ENCODE measurements at places on chromosomes 4 and X.

DNA sequence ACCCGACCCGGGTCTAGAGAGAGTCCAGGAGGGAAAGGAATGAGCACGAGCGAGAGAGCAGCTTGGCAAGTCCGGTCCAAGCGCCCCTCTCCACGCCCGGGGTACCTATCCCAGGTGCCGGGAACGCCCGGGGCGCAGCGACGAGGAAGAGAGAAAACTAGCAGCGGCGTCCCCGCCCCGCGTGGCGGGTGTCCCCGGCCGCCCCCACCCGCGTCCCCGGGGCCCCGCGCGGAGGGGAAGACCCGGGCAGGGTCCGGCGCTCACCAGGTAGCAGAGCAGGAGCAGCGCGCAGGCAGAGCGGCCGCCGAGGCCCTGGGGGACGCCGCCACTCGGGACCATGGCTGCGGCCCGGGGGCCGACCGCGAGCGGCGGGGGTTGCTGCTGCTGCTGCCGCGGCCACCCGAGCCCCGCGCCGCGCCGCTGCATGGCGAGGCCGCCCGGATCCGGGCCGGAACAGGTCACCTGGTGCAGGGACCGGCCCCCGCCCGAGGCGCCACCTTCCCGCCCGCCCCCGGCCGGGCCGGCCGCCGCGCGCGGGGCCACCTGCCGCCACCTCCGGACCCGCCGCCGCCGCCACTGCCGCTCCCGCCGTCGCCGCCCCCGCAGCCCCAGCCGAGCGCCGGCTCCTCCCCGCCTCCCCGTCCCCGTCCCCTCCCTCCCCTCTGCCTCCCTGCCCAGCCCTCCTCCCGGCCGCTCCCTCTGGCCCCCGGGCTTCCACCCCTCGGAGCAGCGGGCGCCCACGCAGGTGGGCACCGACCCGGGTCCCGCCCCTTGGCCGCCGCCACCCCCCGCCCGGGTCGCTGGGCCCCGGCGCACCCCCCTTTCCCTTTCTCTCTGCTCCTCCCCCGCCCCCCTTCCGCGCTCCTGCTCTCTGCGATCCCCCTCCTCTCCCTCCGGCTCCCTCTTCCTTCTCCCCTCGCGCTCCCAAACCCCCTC, at the start of gene SEL1L3:
TSS of gene SEL1L3 (minus strand) at position 578 of the 936 bp plus-strand sequence. CDS start at position 426, 152 bp downstream.
- DNase-seq = no peak

- no peak for DNase-seq
Measured at GRCh38 chr4:158302076-158302866, 92.0 kb downstream of the TMEM144 start.

- no peak for DNase-seq
Measured at GRCh38 chr4:43238585-43238984, 346.1 kb downstream of the GRXCR1 start.

DNA sequence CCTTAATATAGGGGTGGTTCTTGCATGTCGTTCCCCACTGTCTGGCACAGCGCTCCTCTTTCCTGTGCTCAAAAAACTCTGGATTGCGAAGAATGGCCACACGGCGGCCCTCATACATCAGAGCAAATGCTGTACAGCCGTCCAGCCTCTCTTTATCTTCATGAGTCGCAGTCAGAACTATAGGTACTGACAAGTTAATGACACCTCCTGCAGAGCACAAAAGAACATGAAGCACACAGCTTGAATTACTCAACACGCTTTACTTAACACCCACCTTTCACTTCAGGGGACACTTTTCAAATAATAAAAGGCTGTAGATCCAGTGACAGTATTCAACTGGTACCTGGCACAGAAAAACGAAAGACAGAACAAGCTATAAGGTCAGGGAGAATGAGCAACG, 65.3 kb downstream of the PAPSS1 start:
- DNase-seq = no peak

DNA sequence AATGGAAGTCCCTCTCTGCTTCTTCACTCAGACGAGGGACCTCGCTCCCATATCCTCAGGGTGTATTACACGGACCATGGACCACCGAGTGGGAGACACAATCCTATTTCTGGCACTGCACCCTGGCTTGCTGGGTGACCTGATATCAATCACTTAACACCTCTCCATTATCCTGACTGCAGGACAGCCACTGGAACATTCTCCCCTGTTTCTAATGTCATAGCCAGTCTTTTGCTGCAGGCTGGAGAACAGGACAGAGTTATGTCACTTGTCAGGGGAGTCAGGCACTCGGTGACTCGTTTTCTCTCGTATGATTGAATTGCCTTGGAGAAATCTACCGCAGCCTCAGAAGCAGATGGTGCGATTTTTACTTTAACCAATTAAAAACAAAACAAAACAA, 219.1 kb upstream of the IGFBP7 start:
- no peak for DNase-seq

- DNase-seq = no peak
Measured at GRCh38 chr4:91288702-91289311, 1015.0 kb upstream of the GRID2 start.

DNA sequence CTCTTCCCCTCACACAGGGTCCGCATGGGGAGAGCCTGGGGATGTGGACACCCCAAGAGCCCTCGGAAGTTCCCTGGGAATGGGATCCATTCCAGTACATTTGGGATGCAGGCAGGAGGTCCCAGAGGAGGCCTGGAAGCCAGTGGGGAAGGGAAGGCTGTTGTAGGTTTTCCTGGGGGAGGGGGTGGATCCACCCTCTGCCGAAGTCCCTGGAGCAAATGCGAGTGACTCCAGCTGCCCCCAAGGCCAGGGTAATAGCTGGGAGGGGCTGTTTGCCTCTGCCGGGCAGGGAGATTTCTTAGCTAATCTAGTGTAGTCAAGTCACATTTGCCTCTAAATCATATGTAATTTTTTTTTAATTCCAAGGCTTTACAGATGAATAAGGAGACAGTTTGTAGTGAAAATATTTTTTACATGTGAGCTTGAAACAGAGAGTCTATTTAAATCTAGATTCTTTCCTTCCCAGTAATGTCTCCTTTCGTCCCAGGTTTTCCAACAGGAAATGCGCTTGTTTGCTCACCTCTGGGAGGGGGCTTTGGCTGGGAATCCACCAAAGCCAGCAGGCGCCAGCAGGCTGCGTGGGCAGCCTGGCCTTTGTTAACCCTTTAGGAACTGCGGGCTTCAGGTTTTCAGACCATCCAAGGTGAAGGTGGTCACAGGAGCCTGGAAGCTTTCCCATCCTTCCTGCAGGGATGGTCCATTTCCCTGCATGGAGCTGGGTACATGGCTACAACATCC, 26.8 kb downstream of the SH3TC1 start:
- DNase-seq = no peak

DNA sequence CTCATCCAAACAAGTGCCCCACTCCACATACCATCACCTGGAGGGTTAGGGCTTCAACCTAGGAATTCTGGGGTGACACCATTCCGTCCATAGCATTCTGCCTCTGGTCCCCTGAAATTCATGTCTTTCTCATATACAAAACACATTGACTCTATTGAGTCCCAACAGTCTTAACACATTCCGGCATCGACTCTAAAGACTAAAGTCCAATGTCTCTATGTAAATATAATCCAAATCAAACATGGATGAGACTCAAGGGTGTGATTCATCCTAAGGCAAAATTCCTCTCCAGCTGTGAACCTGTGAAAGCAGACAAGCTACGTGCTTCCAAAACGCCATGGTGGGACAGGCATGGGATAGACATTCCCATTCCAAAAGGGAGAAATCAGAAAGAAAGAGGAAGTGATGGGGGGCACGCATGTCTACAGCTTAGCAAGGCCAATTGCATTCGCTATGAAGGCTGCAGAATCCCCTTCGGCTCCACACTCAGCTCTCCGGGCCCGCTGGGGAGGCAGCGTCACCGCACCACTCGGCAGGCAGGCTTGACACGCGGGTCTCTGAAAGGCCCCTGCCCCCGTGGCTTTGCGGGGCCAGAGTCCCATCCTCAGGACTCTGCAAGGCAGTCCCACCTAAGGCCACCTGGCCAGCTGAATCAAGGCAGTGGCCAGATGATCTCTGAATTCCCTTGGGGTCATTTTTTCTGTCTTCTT, 53.2 kb downstream of the ADRA2C start:
- no peak for DNase-seq

- no peak for DNase-seq
Measured at GRCh38 chr4:186095406-186095805, 9.1 kb upstream of the FAM149A start.

GRCh38 chrX:22392133-22392948, 119.6 kb downstream of the CBLL2 start:
- no peak for DNase-seq

DNA sequence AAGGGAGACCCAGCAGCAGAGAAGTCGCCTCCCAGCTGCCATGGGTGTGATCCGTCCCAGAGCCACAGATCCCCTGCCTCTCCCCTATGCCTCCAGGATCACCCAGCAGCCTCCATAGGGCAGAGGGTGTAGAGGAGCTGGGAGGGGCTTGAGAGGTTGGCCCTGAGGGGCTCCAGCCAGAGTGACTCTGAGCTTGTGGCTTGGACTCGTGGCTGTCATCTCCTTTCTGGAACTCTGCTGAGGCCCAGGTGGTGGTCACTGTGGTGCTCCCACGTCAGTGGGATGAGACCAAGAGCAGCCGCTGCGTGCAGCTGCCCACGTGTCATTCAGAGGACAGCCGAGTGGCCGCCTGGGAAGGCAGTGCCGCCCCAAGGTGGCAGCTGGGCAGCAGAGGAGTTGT, 4.2 kb downstream of the TACC3 start:
- no peak for DNase-seq

DNA sequence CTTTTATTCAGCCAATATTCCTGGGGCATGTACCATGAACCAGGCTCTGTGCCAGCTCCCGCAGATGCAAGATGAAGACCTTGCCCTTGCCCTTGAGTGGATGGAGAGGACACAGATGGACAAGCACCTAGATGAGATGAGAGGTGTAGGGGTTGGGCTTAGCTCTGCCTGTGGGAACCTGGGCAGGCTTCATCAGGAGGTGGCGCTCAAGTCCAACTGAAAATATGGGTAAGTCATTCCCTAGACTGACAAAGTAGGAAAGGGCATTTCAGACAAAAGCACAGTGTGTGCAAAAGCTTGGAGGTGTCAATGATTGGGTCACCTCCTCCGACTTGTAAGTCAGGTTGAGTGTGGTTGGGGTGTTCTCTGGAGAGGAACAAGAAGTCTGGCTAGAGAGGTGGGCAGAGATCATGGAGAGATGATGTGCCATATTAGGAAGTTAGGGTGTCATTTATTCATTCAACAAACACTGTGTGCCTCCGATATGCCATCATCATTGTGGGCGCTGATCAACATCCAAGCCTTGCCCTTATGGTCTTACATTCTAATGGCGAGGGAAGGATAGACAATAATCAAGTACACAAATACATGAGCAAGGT, 64.6 kb downstream of the ANAPC4 start:
- DNase-seq = peak; percentile 86

GRCh38 chrX:45191383-45191782, 9.3 kb downstream of the DIPK2B start:
- DNase-seq = no peak

DNA sequence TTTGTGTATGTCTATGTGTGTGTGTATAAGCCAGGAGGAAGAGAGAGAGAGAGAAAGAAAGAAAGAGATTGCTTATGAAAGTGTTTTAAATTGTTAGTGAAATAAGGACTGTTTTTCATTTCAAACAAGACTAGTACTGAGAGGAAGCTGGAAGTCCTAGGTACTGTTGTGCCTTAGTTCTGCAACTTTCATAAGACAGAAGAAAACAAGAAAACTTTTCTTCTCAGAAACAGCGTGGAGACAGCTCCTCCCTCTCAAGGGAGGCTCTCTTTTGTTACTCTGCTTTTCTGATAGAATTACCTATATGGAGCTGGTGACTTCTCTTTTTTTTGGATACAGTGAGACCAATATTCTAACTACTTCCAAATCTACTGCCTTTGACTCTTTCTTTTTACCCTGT, 62.5 kb downstream of the BANK1 start:
- no peak for DNase-seq

DNA sequence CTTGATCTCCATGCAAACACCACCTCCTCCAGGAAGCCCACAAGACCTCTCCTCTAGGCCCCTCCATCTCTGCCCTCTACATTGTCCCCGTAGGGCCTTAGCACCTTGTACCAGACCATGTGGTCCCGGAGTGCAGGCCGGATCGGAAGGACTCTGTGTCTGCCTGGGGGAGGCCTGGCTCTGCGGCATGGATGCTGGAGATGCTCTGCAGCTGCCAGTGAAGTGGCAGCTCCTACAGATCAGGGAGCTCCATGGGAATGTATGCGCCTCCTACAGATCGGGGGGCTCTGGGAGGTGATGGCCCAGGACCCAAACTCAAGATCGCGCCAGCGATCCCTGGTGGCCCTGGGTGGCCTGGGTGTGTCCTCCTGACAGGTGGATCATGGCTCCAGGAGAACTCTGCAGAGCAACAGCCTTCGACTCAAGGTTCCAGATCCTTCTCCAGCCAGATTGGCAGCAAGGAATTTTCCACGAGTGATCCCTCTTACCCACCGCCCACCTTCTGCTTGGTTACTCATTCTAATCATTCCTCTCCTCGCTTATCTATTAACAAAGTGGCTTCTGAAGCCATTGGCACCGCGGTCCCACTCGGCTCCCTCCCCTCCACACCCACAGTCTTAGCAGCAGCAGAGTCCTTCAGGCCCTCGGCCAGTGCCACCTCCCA, 67.3 kb downstream of the ADRA2C start:
- no peak for DNase-seq

GRCh38 chrX:24761306-24761705, 67.6 kb downstream of the POLA1 start:
- DNase-seq = no peak

- no peak for DNase-seq
Measured at GRCh38 chr4:80229590-80229989, 32.3 kb downstream of the PRDM8 start.

DNA sequence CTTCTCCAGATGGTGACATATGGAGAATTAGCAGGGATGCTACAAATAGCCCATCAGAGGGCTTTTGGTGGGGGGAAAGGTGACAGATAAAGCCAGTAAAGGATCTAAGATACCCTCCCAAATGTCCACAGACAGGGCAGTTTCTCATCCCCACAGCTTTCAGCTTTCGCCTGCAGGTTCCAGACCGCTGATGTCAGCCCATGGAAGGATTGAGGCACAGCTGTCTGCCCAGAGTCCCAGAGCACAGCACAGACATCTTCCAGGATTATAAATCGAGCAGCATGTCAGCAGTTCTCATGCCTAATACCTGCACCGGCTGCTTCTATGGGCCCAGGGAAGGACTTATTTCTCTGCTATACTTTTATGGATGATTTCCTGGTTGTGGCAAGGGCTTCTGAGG, 96.7 kb upstream of the MXRA5 start:
- DNase-seq = no peak

- no peak for DNase-seq
Measured at GRCh38 chrX:101349193-101349562, 636 bp upstream of the TIMM8A start.

DNA sequence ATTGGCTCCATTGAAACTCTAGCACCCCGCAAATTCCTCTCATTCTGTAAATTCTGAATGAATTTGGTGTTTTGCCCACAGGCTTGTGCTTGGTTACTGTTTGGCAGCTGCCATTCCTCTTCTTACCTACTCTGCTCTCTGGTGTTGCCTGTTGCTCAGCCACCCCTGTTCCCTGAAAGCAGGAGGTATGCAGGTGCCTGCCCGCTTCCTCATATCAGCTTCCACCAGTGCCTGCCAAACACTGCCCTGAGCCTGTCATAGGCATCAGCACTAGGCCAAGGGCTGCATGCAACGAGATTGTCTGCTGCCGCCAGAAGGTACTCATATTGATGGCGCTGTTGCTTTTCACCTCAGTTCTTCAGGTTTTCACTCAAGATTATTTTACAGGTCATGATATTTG, 978.1 kb downstream of the C4orf33 start:
- DNase-seq = no peak

GRCh38 chrX:39336671-39337311, 535.5 kb downstream of the MID1IP1 start:
- DNase-seq = no peak

- peak; percentile 27 for DNase-seq
Measured at GRCh38 chr4:152014280-152014679, 253.5 kb upstream of the GATB start.

GRCh38 chr4:140296335-140297220, 76.9 kb upstream of the SCOC start:
- DNase-seq = peak; percentile 41
